ENCODE measurements at places on chromosomes 16 and 17.
A peak's percentile ranks its signal among the peaks of the same experiment; 100 is the strongest.

- DNase-seq, result no peak
These were observed 51.6 kb downstream of the PMP22 start for GRCh38 chr17:15213381-15214087.

DNA sequence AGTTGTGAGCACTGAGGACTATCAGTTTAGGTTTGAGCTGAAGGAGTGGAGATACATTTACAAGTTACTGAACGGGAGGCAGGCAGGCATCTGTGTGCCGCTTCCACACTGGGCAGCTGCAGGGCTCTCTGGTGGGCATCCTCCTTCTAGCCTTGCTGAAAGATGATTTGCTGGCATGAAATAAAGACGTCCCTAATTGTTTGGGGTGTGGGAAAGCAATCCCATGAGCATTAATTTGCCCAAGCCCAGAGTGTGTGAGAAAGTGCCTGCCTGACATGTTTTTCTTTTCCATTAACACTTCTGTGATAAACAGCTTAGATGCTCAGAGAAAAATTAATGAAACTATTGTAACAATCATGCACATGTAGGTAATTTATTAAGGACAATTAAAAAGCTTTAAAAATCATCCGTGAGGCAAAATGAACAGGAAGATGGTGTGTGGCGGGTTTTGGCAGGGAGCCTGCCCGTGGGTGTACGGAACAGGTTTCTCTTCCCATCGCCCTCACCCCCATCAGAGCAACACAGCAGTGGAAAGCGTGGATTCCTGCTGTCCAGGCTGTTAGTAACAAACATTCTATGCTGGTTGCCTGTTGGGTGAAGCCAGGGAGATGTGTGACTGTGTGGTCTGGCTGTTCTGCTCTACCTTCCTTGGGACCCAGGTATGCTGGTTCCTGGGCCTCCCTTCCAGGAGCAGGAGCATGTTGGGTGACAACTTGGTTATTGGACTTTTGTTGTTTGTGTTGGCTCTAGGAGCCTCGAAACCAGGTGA, 191.9 kb downstream of the MSI2 start:
- DNase-seq, result no peak

DNA sequence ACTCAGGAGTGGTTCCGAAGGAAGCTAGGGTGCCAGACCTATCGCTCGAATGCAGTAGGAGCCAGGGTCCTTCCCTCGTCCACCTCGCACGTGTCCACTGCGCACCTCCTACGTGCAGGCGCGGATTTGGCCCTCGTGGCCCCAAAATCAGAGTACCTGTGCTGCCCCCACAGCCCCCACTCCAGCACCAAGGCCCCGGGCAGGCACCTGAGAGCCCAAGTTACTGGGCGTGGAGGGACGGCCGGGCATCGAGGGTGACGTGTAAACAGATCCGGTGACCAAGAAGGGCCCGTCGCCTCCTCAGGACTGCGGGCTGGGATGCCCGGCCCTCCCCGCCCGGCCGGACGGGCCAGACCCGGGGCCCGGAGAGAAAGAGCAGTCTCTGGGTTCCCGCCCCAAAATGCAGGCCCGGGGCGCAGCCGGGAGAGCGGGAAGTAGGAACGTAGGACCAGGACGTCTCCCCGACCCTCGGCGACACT, 492 bp downstream of the SLC25A39 start:
- no peak for DNase-seq

DNA sequence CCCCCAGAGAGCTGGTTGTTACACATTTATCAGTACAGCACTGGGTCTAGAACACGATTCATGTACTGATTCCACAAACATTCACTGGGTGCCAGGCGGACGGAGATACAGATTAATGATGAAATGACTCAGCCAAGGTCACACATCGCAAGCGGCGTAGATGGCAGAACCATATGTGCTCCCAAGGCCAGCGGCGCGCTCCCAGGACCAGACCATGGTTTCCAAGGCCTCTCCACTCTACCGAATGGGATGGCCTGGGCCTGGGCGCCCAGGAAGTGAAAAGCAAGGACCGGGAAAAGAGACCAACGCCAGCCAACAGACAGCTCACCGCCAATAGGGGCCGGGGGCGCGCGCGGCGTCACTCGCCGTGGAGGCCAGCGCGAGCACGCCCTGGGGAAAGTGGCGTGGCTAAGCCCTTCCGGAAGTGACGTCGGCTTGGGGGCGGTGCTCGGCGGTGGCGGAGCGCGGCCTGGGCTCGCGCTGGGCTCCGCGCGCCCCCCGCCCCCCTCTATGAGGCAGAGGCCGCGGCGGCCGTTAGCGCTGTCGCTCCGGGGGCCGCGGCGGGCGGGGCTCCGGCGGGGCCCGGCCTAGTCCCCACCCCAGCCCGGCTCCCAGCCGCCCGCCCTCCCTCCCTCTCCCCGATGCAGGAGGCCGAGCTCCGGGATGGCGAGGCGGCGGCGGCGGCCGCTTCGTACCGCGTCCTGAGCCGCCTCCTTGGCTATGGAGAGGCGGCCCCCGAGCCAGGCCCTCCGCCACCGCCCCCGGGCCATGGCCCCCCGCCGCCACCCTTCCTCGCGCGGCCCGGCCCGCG, at the start of gene SOCS7:
TSS of gene SOCS7 (plus strand) at position 433 of the 811 bp plus-strand sequence. CDS start at position 642, 209 bp downstream.
- peak; percentile 84 for DNase-seq

DNA sequence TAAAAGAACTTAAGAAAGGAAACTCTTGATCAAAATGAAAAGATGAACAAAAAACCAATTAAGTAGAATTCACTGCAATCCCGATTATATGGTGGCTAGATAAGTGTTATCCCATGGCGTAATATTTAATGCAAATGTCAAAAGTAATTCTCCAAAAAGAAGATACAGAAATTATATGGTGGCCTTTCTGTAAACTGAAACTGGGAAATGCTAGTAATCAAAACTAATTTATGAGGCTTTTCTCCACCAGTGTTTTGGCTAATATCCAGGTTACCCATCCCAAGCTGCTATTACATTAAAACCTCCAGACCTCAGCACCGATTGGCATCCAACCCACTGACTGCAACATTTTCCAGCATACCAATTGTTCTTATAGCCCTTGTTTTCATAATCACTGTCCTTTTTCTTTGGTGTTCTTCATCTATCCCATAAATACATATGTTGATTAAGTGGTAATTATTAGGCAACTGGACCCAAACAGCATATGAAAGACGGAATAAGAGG, 77.2 kb upstream of the TNRC6A start:
- no peak for DNase-seq

- DNase-seq, result no peak
These were observed 178.6 kb downstream of the NTN1 start for GRCh38 chr17:9199571-9200551.

DNA sequence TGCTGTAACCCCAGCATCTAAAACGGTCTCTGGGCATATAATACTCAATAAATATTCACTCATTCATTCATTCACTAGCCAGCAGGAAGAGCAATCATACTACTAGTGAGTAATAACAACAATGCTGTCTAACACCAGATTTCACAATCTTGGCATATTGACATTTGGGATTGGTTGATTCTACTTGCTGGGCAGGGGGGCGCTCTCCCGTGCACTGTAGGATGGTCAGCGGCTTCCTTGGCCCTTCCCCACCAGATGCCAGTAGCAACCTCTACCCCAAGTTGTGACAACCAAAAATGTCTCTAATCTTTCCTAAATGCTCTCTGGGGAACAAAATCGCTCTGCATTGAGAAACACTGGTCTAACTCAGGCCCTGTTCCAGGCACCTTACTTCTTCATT, 20.7 kb downstream of the WFDC1 start:
- no peak for DNase-seq

- DNase-seq, result no peak
These were observed 178.9 kb downstream of the PRKCA start for GRCh38 chr17:66481271-66481670.

DNA sequence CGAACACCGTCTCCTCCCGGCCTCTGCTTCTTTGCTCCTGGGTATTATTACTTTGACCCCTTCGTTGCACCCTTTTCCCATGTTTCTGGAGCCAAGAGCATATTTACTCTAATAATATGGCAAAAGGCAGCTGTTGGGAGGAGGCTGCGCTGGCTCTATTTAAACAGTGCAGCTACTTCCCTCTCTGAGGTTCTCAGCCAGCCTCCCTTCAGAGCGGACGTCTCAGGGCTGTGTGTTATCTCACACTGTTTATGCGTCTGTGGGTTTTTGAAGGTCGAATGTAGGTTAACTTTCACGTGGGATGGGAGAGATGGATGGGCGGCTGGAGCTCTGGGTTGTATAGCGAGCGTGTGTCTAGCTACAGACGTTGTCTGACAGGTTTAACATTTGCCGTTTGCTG, 45.3 kb downstream of the COX4I1 start:
- DNase-seq, result no peak

- no peak for DNase-seq
These were observed 10.7 kb upstream of the UBTF start for GRCh38 chr17:44230140-44230539.

GRCh38 chr16:12120982-12121652, 144.6 kb downstream of the SNX29 start:
- DNase-seq, result no peak

GRCh38 chr17:61416211-61416539, 16.5 kb downstream of the TBX2 start:
- no peak for DNase-seq

GRCh38 chr17:79979816-79980215, 55.9 kb downstream of the TBC1D16 start:
- no peak for DNase-seq

GRCh38 chr16:74794668-74795067, 20.0 kb upstream of the FA2H start:
- DNase-seq, result no peak

DNA sequence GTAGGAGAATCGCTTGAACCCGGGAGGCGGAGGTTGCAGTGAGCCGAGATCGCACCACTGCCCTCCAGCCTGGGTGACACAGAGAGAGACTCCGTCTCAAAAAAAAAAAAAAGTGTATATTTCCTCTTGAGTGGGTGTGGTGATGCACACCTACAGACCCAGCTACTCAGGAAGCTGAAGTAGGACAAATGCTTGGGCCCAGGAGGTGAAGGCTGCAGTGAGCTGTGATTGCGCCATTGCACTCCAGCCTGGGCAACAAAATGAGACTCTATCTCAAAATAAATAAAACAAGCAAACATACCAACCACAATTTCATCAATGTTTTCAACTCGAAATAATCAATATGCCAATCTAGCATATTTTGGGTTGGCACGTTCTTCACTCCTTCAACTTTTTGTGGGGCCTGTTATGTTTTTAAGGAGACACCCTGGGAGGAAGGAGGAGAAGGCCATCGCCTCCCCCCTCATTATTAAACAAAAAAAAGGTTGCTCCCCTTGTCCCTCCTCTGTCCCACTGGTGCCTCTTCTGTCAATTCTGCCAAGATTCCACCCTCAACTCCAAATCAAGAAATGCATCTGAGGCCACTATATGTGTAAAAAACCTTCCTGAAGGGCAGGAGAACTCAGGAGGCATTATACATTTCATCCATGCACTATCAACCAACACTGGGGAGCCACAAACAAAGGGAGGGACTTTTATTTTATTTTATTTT, 52.4 kb upstream of the ATF7IP2 start:
- DNase-seq, result no peak

DNA sequence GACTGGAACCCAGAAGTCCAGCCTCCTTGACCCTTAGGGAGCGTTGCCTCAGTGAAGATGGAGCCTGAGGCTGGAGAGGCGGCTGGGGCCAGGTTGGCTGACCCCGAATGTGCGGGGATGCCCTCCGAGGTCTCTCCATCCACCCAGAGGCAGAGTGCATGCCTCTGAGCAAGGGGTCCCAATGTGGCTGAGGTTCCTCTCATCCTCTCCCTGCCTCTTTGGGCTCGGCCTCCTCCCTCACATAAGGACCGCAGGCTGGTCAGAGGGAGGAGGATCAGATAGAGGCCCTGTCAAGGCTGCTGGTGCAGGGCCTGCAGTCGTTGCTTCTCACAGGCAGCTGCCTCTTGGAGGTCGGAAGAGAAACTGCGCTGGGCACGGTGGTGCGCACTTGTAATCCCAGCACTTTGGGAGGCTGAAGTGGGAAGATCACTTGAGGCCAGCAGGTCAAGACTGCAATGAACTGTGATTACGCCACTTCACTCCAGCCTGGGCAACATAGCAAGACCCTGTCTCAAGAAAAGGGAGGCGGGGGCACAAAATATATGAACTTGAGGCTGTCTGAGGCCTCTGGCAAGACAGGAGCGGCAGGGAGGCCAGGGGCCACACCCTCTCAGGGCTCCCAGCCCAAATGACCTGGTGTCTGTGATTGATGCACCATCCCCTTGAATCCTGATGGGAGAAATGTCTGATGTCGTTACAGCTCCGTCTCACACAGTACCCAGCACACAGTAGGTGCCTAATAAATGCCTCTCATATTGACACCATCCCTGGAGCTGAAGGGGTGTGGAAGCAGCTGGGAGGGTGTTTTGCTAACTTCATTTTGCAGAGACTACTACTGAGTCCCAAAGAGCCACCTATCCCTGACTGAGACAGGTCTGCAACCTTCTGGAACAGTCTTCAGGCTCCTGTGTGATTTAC, 220.1 kb upstream of the GSE1 start:
- DNase-seq, result no peak

GRCh38 chr17:8709006-8709405, 35.6 kb downstream of the CCDC42 start:
- DNase-seq, result no peak

- DNase-seq, result no peak
These were observed 19.6 kb downstream of the TMC6 start for GRCh38 chr17:78108726-78109488.

Measured in stimulated activated CD8-positive, alpha-beta memory T cell treated with anti-CD3 and anti-CD28 coated beads, Interleukin-2, amount 100 ng/mL, for 1 hour (primary cell).